ENCODE measurements at places on chromosomes 13 and 19.
A peak's percentile ranks its signal among the peaks of the same experiment; 100 is the strongest.

- no peak for DNase-seq
These were observed 29.7 kb upstream of the RGCC start for GRCh38 chr13:41427666-41428065.

DNA sequence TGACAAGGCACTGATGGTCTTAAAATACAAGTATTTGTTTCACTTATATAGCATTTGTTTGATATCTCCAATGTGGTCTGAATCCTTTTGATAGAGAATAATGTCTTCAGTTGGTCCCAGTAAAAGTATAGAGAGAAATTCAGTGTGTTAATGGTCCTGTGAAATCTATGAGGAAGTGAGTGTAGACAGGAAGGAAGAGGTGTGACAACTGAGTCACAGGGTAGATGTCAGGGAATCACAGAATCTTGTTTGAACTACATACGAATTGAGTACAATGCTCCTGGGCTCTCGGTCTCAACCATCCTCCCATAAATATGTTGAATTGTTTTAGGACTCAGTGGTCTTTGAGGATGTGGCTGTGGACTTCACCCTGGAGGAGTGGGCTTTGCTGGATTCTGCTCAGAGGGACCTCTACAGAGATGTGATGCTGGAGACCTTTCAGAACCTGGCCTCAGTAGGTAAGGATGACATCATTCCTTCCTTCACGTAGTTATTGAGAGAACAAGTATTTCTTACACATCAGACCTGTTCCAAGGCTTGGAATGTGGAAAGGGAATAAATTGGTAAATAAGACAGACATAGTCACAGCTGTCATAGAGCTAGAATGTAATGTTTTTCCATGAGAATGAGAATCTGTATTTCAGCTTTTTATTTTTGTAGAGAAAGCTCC lies 9.1 kb downstream of the ZNF555 start:
- no peak for DNase-seq

- no peak for DNase-seq
These were observed 34.1 kb upstream of the ZNF681 start for GRCh38 chr19:23792784-23793183.

- no peak for DNase-seq
These were observed 3.2 kb upstream of the LGALS13 start for GRCh38 chr19:39599116-39599515.

- no peak for DNase-seq
These were observed 3.9 kb upstream of the CERS1 start for GRCh38 chr19:18899624-18900560.

DNA sequence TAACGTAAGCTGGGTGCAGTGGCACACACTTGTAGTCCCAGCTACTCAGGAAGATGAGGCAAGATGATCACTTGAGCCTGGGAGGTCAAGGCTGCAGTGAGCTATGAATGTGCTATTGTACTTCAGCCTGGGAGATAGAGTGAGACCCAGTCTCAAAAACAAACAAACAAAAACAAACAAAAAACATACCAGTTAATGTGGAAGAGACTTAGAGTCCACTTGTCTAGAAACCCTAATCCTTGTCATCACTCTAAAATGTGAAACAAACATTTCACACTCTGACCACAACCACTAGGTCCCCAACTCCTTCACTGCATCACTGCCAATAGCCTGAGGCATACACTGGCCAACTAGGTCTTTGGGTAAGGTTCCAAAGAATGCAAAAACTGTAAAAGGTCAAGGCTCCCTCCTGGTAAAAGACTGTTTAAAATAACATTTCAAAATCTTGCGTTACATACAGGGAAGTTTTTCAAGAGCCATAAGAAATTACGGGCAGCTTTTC lies 28.6 kb upstream of the CYP2B6 start:
- no peak for DNase-seq

DNA sequence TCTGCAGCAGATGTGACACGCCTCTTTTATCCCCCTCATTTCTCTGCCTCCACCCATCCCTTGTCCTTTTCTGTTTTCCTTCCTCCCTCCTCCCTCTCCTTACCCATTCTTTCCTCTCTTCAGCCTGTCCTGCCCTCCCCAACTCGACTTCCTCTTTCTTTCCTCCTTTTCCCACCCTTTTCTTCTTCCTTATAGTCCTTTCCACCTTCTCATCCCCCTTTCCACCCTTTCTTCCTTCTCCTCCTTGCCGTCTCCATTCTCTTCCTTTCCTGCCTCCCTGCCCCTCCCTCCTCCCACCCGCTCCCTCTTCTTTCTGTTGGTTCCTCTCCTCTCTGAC lies 688 bp upstream of the ZNF71 start:
- no peak for DNase-seq

DNA sequence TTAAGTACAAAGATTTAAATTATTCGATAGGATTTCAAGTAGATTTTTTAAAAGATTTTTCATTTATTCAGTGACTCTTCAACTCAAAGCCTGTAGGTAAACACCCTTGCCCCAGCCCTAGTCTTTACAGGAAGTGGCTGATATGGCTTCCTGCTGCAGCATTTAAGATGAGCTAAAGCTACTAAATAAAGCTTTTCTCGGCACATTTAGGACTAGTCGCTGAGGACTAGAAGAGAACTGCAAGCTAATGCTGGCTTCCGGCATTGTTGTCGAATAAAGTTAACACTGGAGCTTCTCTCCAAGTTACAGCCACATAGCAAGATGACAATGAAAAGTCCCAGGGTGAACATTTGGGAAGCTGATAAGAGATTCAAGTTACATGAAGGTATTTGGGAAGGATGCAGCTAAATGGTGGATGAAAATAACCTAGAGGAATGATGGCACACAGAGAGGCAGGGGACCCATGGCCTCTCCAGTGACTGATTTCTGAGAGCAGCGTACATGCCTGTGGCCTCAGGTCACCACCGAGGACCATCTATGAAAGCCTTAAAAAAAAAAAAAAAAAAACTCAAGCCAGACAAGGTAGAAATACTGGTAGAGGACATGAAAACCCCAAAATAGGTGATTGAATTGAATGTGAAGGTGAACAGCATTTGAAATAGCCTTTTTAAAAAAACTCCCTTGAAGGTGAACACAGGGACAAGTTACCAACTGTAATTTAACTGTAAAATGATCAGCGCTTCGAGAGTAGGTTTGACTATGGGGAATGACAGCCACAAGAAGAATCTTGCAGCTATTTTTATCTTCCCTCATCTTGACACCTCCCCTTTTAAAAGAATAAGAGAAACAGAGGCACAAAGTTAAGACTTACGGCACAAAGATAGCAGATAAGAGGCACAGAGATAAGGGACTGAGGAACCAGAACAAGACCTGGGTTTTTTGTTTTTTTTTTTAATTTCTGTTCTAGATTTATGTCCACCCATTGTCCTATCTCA lies 155.4 kb downstream of the DCT start:
- DNase-seq = no peak

DNA sequence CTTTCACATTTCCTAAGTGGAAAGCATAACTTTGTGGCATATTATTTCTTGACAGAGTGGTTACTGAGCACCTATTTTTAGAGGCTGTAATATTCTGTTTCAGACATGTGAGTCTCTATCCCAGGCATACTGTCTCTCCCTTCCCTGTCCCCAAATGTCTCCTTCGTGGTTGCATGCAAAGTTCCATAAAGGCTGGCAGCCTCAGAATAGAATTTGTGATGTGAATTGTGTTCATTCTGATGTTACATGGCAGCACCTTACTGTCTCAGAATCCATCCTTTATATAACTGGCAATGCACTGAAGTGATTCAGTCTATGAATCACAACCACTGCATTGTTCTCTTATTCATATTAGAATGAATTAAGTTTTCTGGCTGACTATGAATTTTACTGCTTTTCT lies 89.0 kb upstream of the SLC7A1 start:
- no peak for DNase-seq

GRCh38 chr13:34412817-34413375 lies 529.2 kb upstream of the NBEA start:
- DNase-seq = no peak

- DNase-seq = no peak
These were observed 142.1 kb downstream of the POSTN start for GRCh38 chr13:37456506-37456905.

- peak; percentile 51 for DNase-seq
These were observed 263 bp downstream of the RHPN2 start for GRCh38 chr19:33064458-33064791.

- no peak for DNase-seq
These were observed 35.4 kb downstream of the KL start for GRCh38 chr13:33051632-33052031.

DNA sequence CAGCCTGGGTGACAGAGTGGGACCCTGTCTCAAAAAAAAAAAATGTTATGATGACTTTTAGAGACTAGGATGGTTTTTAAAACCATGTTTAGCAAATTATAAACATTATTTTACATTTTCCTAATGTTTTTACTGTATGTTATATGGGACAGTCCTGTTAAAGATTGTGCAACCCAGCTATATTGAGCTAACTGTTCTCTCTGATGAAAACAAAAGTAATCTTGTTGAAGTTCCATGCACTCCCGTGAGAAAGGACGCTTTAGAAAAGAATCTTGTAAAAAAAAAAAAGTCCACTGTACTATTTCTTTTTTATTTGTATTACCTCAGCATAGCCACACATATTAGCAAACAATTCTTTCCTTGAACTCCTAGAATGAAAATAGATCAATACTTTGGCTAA lies 451.2 kb downstream of the DCT start:
- no peak for DNase-seq

DNA sequence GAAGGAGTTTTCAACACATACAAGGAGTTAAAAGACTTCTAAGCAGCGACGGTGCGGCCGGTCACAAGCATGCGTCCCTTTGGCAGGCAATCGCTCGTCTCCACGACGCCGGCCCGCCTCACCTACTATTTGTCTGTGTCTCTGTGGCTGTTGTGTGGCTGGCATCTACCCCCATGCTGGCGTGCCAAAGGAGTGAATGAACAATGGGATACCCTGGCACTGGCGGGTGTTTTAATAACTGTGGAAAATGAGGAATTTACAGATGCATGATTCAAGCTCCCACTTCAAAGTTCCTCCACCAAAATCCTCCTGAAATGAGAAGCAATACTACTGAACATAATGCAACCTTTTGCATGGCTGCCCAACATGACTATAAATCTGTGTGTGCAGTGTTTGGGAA lies 176.6 kb downstream of the KLF5 start:
- no peak for DNase-seq

GRCh38 chr19:45468159-45468651 lies 409 bp downstream of the FOSB start:
- DNase-seq = no peak

GRCh38 chr19:58351990-58352755 lies 1.1 kb downstream of the A1BG start:
- no peak for DNase-seq

- peak; percentile 72 for DNase-seq
These were observed 21.5 kb downstream of the COLGALT1 start for GRCh38 chr19:17576758-17577456.

DNA sequence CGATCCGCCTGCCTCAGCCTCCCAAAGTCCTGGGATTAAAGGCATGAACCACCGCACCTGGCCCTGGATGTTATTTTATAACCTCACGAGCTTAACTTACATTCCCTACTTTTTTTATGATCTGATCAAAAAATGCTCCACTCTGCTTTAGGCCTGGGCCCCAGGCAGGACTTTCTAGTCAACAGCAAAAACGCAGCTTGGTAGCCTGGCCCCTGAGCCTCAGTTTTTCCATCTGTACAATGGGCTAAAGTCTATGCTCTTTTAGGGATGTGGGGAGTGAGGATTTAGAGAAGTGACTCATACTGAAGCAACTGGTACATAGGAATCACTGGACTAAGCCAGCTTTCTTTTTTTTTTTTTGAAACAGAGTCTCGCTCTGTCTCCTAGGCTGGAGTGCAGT lies 11.9 kb upstream of the PIK3R2 start:
- no peak for DNase-seq

DNA sequence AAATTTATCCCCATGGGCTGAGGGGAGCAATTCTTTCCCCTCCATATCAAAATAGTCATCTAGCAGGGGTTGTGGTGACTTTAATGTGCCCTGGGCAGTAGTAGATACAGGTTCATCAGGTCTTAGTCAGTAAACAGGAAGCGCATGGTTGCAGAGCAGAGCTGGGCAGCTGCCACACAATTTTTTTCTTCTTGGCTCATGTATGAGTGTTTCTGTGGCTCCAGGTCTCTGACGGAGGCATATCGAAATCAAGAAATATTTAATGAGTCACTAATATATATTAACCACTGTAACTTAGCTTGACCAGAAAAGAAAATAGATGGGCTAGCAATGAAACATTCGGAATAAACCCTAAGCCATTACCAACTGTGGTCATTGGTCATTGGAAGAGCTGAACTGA lies 68.4 kb upstream of the UBL3 start:
- DNase-seq = no peak

GRCh38 chr19:14325863-14326262 lies 55.4 kb upstream of the ADGRE5 start:
- DNase-seq = no peak

DNA sequence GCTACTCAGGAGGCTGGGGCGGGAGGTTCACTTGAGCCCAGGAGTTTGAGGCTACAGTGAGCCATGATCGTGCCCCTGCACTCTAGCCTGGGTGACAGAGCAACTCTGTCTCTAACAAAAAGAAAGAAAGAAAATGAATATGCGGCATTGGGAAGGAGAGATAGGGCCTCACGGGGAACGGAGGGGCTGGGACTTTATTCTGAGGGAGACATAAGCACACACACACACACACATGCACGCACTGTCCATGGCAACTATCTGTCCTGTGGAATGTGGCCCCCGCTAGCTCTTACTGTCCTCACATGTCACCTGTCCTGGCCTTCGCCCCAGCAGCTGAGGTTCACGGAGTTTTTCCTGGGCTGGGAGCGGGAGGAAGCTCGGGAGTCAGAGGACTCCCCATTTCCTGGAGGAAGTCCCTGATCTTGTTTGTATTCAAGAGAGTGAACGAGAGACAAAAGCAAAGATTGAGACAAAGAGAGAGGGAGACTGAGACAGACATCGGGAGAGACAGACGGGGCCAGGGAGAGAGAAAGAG lies 654 bp downstream of the STAP2 start:
- no peak for DNase-seq

GRCh38 chr13:66803013-66803807 lies 426.9 kb downstream of the PCDH9 start:
- no peak for DNase-seq

DNA sequence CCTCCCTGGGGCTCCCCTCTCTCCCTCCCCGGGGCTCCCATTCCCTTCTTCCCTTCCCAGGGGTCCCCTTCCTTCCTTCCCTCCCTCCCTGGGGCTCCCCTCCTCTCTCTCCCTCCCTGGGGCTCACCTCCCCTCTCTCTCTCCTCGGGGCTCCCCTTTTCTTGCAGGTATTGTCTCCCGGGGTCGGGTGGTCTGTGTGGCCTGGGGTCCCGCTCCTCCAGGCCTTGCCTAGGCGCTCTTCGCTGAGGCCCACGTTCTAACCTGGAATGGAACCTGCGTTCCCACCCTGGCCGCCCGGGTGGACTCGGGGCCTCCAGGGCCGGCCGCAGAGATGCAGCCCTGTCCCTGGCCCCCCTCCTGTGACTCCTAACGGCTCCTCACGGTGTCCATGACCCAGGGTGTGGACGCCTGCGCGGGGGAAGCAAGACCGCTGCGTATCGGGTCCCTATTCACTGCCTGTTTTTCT lies 940 bp upstream of the DCUN1D2 start:
- DNase-seq = peak; percentile 52

DNA sequence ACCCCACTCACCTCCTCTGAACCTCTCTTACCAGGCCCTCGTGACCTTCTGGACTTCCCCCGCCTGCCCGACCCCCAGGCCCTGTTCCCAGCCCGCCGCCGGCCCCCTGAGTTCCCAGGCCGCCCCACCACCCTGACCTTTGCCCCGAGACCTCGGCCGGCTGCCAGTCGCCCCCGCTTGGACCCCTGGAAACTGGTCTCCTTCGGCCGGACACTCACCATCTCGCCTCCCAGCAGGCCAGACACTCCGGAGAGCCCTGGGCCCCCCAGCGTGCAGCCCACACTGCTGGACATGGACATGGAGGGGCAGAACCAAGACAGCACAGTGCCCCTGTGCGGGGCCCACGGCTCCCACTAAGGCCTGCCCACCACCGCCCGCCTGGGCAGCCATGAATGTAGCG lies 3.2 kb downstream of the TTC9B start:
- DNase-seq = no peak
